ENCODE measurements at places on chromosomes 13 and 19.

GRCh38 chr13:63024458-63024857 is 1608.8 kb upstream of the PCDH20 start:
- H3K4me3 ChIP-seq = no peak overlapping the region
- H3K27ac ChIP-seq = no peak overlapping the region
- H3K4me1 ChIP-seq = no peaks in the 10 kb centered on the region
- H3K36me3 ChIP-seq = no peaks in the 10 kb centered on the region
- no peak for DNase-seq

DNA sequence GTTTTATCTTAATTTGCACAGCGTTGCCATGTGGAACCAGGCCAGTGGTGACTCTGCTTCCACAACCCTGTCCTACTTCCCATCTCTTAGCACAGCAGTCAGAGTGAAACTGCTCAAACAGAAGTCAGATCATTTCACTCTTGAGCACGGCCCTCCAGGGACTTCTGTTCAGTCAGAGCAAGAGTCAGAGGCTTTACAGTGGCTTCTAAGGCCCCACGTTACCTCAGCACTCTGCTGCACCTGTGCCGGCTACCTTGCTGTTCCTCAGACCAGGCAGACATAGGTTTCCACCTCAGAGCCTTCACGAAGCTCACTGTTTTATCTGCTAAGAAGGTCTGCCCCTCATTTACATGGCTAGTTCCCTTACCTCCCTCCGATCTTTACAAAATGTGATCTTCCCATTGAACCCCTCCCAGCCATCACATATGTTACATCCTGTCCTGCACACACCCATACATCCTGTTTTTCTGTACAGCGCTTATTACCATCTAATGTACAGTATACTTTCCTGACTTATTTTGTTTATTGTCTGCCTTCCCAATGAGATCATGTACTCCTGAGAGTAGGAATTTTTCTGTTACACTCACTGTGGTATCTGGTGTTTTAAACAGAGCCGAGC is 41.6 kb downstream of the TM9SF2 start:
- DNase-seq = peak; percentile 39
- H3K4me3 ChIP-seq = no peak overlapping the region
- no peaks in the 10 kb centered on the region for H3K27me3 ChIP-seq
- H3K4me1 ChIP-seq = peaks cover 41% of the 10 kb centered on the region
- peak overlapping the region; percentile 30 for H3K27ac ChIP-seq

DNA sequence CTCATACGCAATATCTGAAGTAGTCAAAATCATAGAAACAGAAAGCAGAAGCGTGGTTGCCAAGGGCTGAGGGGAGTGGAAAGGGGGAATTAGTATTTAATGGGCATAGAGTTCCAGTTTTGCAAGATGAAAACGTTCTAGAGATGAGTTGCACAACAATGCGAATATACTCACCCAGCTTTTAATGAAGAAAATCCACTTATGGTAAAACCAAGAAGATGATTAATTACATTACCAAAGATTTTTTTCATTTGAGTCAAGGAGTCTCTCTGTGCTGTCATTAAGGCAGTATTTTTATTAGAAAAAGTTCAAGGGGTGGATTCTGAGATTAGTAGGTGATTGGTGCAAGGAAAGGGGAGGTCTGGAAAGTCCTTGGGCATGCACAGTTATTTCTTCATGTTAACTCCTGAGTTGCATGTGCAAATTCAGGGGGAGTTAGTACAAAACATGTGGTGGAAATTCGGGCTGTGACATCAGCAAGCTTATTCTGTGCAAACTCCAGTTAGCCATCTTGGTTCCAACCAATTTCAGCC is 6.9 kb upstream of the CBY2 start:
- H3K36me3 ChIP-seq = no peaks in the 10 kb centered on the region
- peak overlapping the region; percentile 28 for H3K27ac ChIP-seq
- peaks cover under 1% of the 10 kb centered on the region for H3K27me3 ChIP-seq
- peak; percentile 7 for DNase-seq
- no peak overlapping the region for H3K4me3 ChIP-seq

DNA sequence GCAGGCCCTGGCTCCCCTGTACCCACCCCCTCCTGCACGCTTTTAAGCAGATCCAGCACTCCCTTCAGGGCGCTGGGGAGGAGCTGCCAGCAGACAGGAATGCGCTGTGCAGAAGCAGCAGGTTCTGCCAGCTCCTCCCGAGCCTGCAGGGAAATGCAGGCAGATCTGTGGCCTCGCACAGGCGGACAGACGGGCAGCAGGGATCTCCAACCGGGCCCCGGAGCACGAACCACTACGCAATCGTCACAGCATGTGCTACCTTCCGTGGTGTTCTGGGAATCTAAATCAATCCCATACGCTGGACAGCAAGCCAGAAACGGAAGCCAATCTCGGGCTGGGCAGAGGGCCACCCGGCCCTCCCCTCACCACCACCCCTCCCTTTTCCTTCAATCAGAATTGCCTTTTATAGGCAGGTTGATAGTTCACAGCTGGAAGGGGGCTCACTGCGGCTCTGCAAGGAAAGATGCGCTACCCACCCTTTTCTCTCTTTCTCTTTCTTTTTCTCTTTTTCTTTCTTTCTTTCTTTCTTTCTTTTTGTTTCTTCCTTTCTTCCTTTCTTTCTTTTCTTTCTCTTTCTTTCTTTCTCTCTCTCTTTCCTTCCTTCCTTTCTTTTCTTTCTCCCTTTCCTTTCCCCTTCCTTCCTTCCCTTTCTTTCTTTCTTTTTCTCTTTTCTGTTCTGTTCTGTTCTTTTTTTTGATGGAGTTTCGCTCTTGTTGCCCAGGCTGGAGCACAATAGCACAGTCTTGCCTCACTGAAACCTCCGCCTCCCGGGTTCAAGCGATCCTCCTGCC is 99.9 kb downstream of the GNG7 start:
- no peak overlapping the region for H3K4me3 ChIP-seq
- no peak overlapping the region for H3K27ac ChIP-seq
- H3K4me1 ChIP-seq = peaks cover 32% of the 10 kb centered on the region
- H3K36me3 ChIP-seq = no peaks in the 10 kb centered on the region
- H3K27me3 ChIP-seq = peaks cover 13% of the 10 kb centered on the region

- H3K27ac ChIP-seq = peak overlapping the region; percentile 78
- H3K4me1 ChIP-seq = peaks cover 75% of the 10 kb centered on the region
- H3K36me3 ChIP-seq = peaks cover 6% of the 10 kb centered on the region
- H3K27me3 ChIP-seq = peaks cover 25% of the 10 kb centered on the region
- peak overlapping the region; percentile 92 for H3K4me3 ChIP-seq
These were observed 682 bp downstream of the SSBP4 start for GRCh38 chr19:18419699-18420460.

- no peaks in the 10 kb centered on the region for H3K36me3 ChIP-seq
- H3K27ac ChIP-seq = no peak overlapping the region
- no peak for DNase-seq
- H3K27me3 ChIP-seq = peaks cover 6% of the 10 kb centered on the region
These were observed 81.7 kb upstream of the ABCC4 start for GRCh38 chr13:95382916-95383315.

DNA sequence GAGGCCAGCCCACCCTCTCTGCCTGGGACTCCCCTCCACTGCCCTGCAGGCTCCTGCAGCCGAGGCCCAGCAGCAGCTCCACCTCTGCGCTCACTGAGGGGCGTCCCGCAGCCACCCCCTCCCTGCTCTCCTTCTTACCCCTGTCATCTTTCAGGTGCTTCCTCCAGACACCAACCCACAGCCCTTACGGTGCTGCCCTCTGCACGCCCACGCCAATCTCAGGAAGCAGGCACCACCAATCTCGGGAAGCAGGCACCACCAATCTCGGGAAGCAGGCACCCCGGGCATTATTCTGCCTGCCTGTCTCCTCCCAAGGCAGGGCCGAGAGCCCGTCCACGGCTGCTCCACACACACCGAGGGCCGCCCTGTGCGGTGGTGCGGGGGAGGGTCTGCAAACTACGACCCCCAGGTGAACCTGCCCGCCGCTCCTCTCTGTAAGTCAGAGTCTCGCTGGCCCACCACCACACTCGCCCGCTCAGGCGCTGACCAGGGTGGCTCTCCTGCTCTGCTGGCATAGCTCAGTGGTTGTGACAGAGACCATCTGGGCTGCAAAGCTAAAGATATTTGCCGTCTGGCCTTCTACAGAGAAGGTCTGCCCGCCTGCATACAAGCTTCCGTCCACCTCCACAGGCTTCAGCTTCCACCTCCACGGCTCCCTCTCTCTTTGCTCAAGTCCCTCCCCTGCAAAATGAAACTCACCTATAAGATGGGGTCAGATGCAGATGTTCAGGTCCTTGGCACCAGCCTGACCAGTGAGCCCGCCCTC is 2.9 kb downstream of the LSM7 start:
- H3K4me1 ChIP-seq = peaks cover 50% of the 10 kb centered on the region
- no peaks in the 10 kb centered on the region for H3K27me3 ChIP-seq
- peak overlapping the region; percentile 57 for H3K4me3 ChIP-seq
- DNase-seq = no peak
- H3K36me3 ChIP-seq = peaks cover 22% of the 10 kb centered on the region
- peak overlapping the region; percentile 41 for H3K27ac ChIP-seq

- no peaks in the 10 kb centered on the region for H3K4me1 ChIP-seq
- H3K36me3 ChIP-seq = no peaks in the 10 kb centered on the region
- H3K4me3 ChIP-seq = no peak overlapping the region
- H3K27me3 ChIP-seq = no peaks in the 10 kb centered on the region
These were observed 1792.7 kb upstream of the MIR17HG start for GRCh38 chr13:89554801-89555200.

GRCh38 chr19:8371011-8371804 is 7.3 kb downstream of the ANGPTL4 start:
- no peak overlapping the region for H3K4me3 ChIP-seq
- H3K36me3 ChIP-seq = peaks cover 1% of the 10 kb centered on the region
- H3K27me3 ChIP-seq = peaks cover 22% of the 10 kb centered on the region
- DNase-seq = no peak
- H3K27ac ChIP-seq = no peak overlapping the region

- no peak for DNase-seq
- H3K36me3 ChIP-seq = peaks cover 34% of the 10 kb centered on the region
- peaks cover 45% of the 10 kb centered on the region for H3K4me1 ChIP-seq
- H3K27ac ChIP-seq = peak overlapping the region; percentile 93
- peak overlapping the region; percentile 95 for H3K4me3 ChIP-seq
These were observed 546 bp upstream of the ZNF546 start for GRCh38 chr19:39996218-39996810.

- peak overlapping the region; percentile 97 for H3K4me3 ChIP-seq
- H3K36me3 ChIP-seq = peaks cover 44% of the 10 kb centered on the region
- no peaks in the 10 kb centered on the region for H3K27me3 ChIP-seq
These were observed 2.0 kb downstream of the FBL start for GRCh38 chr19:39843919-39844793.

GRCh38 chr19:39969266-39969665 is 1.7 kb upstream of the PSMC4 start:
- peaks cover 46% of the 10 kb centered on the region for H3K4me1 ChIP-seq
- H3K4me3 ChIP-seq = peak overlapping the region; percentile 95
- H3K27ac ChIP-seq = peak overlapping the region; percentile 97
- no peaks in the 10 kb centered on the region for H3K27me3 ChIP-seq
- DNase-seq = no peak

DNA sequence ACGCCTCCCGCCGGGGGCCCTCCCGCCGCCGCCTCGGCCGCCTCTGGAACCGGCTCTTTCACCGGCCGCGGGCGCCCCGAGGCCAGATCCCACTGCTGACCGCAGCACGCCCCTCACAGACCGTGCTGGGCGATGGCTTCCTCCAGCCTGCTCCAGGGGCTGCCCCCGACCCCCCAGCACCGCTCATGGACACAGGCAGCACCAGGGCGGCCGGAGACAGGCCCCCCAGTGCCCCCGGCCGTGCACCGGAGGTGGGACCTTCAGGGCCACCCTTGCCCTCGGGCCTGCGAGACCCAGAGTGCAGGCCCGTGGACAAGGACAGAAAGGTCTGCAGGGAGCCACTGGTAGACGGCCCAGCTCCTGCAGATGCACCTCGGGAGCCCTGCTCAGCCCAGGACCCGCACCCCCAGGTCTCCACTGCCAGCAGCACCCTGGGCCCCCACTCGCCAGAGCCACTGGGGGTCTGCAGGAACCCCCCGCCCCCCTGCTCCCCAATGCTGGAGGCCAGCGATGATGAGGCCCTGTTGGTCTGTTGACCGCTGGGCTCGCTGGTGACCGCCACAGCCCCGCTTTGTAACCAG is 13.0 kb downstream of the LRP3 start:
- no peaks in the 10 kb centered on the region for H3K36me3 ChIP-seq
- no peaks in the 10 kb centered on the region for H3K4me1 ChIP-seq
- no peaks in the 10 kb centered on the region for H3K27me3 ChIP-seq
- H3K27ac ChIP-seq = no peak overlapping the region
- H3K4me3 ChIP-seq = no peak overlapping the region

GRCh38 chr13:106612688-106613087 is 44.8 kb upstream of the ARGLU1 start:
- no peaks in the 10 kb centered on the region for H3K4me1 ChIP-seq
- peaks cover 10% of the 10 kb centered on the region for H3K27me3 ChIP-seq
- H3K27ac ChIP-seq = no peak overlapping the region
- no peak for DNase-seq

- peaks cover 94% of the 10 kb centered on the region for H3K4me1 ChIP-seq
- no peak overlapping the region for H3K27ac ChIP-seq
- no peak for DNase-seq
- H3K27me3 ChIP-seq = no peaks in the 10 kb centered on the region
These were observed 41.6 kb downstream of the LRCH1 start for GRCh38 chr13:46594374-46595078.

DNA sequence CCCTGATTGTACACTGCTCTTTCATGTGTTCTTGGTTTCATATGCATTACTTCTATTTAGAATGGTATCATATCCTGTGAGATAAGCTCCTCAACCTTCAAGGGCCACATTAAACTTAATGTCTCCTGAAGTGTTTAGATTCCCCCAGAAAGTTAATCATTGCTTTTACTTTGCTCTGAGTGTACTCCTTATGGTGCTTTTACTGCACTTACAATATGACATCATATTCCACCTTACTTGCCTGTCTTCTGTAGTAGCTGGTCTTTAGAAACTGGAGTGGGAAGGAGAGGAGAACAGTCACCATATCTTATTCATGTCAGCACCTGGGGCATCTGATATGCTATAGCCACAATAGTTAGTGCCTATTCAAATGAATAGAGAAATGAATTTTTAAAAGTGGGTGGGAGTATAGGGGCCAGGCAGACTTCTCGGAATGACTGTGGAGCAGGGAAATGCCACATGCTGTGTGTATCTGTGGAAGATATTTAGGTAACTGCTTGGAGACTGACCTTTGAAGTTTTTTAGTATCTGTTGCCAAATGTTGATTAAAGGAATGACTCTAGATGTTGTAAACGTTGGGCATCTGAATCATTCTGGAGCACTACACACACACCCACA is 40.2 kb downstream of the SLAIN1 start:
- H3K4me1 ChIP-seq = peaks cover 21% of the 10 kb centered on the region
- H3K36me3 ChIP-seq = peaks cover 2% of the 10 kb centered on the region
- no peaks in the 10 kb centered on the region for H3K27me3 ChIP-seq
- H3K27ac ChIP-seq = no peak overlapping the region
- H3K4me3 ChIP-seq = no peak overlapping the region

Measured in activated naive CD8-positive, alpha-beta T cell treated with anti-CD3 and anti-CD28 coated beads, Interleukin-2, amount 50 U/mL, for 24 hours (primary cell).